Neural crest cell (in vitro differentiated cells): ENCODE measurements at places on chromosomes 12 and 14. TPM values are rescaled to one million over a fixed set of nuclear protein-coding genes. Genes with fewer than 3 reads are reported as not detected.

Gene SDSL
- total RNA-seq: 1.5 and 3.3 TPM in 2 replicates

Gene DEGS2
- 0.11 TPM in 1 of 2 replicates, not detected in the other for total RNA-seq

DNA sequence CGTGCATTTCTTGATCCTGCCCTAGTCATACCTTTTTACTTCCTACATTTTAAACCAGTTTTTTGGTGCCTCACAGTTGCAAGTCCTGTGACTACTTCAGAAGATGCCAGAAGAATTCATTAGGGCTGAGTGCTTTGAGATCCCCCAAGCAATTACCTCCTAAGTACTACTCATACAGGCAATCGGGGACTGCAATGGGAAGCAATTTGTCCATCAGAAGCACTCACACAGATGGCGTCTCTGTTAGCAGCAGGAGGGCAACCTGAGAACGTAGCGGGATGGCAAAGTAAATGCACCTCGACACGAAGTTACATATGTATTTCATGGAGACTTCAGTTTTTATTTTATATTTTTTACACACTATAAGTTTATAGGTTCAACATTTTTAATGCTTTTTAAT lies 188.3 kb downstream of the CAPZA3 start:
- DNase-seq: no peak

GRCh38 chr14:90274808-90275457 lies 18.6 kb downstream of the PSMC1 start:
- no peak for DNase-seq
